NCI-H1694 treated with DMSO at 0.1 percent for 48 hours (cell line): ENCODE measurements at places on chromosomes 16 and 17.

- DNase-seq = no peak
Observed at GRCh38 chr17:4073983-4074830, 68.6 kb downstream of the ZZEF1 start.

GRCh38 chr17:44840936-44841335 lies 6.7 kb upstream of the HIGD1B start:
- no peak for DNase-seq

GRCh38 chr16:72018470-72018869 lies 9.9 kb downstream of the DHODH start:
- DNase-seq = no peak

DNA sequence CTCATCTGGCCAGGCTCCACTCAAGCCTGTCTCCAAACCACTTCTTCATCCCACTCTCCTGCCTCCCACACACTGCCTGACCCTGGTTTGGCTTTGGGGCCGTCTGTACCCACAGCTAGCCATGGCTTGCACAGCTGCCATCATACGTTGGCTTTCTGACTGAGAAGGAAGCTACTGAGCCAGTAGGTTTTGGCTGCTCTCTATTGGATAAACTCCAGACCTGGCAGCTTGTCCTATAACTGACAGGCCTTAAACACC lies 3.9 kb downstream of the MIF4GD start:
- DNase-seq = no peak

GRCh38 chr17:81566461-81567126 lies 14.4 kb upstream of the FAAP100 start:
- peak; percentile 82 for DNase-seq

- no peak for DNase-seq
Observed at GRCh38 chr17:34799751-34800150, 161.5 kb downstream of the CCT6B start.

DNA sequence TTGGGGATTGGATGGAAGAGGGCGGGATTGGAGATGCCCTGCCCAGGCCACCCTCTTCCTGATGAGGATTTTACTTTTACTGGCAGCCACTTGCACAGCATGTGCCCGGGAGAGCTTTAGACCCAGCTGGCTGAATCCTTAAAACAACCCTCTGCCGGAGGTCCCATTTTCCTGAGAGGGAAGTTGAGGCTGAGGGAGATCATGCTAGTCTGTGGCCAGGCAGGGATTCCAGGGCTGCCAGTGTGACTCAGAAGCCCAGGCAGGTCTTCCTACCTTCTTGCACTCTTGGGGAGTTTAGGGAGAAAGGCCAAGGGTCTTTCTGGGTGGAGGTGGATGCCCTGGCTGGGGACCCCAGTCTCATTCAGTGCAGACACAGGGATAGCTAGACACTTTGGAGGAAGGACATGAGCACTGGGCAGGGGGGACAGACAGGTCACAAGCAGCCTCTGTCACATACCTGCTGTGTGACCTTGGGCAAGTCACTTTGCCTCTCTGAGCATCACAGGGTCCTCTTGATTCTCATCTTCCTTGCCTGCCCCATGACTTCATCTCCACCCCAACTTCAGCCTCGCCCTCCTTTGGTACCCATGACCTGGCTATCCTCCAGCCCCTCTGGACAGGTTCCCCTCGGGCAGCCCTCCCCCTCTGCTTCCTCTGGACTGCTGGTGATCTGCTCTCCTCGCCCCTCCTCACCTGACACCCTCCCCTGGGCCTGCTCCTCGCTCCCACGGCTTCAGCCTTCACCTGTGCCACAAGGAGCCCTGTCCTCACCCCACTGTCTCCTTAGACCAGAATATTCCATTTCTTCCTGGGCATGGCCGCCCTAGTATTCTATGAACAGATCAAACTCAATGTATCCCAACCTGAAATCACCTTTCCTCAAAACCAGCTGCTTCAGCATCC lies 11.3 kb upstream of the DCAF7 start:
- DNase-seq = no peak

GRCh38 chr17:77769762-77770161 lies 188.7 kb upstream of the TNRC6C start:
- DNase-seq = no peak

- no peak for DNase-seq
Observed at GRCh38 chr17:63162406-63163157, 196.5 kb downstream of the TANC2 start.

GRCh38 chr16:3872216-3872895 lies 8.2 kb downstream of the CREBBP start:
- no peak for DNase-seq

DNA sequence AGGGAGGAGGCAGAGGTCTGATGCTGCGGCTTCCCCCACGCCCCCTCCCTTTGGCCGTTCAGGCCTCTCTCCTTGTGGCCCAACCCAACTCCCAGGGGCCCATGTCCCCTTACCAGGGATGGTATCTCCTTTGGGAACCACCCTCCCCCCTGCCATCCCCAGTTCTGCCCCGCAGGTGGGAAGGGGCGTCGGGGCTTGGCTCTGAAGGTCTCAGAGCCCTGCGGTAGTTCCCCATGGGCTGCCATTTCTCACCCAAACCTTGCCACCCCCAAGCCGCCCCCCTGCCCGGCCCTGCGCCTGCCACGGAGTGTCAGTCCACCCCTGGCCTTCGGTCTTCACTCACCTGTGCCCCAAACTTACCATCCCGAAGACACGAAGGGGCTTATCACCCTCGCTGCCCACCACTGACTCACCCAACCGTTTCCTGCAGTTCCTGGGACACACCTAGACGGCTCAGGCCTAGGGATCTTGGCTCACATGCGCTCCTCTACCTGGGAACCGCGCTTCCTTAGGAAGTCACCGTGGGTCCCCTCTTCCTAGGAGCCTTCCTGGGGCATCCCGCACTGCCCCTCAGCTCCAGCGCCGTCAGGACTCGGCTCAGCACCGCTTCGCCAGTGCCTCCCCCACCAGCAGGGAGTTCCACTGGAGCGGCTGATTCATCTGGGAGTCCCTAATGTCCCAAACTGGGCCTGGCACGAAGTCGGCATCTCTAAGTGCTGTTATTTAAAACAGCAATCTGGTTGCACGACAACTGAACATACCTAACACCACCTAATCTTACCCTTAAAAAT lies 1.1 kb upstream of the DOC2A start:
- no peak for DNase-seq

- no peak for DNase-seq
Observed at GRCh38 chr17:4176808-4177472, 33.9 kb downstream of the CYB5D2 start.

DNA sequence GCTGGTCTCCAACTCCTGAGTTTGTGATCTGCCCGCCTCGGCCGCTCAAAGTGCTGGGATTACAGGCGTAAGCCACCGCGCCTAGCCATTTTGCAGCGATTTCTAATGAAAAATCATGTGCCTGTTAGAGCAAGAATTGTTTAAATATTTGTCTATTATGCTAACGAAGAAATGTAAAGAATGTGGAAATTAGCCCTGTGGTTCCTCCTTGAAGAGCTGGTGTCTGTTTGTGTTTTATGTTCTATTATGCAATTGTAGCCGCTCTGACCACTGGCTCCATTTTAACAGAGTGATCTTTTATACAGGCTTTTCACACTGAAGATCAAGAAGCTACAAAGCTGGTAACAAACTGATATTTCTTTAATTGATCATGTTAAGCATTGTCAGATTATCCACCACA lies 217.3 kb downstream of the USP22 start:
- DNase-seq = no peak

- no peak for DNase-seq
Observed at GRCh38 chr16:75309899-75310430, 58.5 kb upstream of the BCAR1 start.

- no peak for DNase-seq
Observed at GRCh38 chr16:17775061-17775460, 304.3 kb upstream of the XYLT1 start.

- no peak for DNase-seq
Observed at GRCh38 chr17:37752482-37752881, 7.6 kb upstream of the HNF1B start.

- DNase-seq = no peak
Observed at GRCh38 chr16:29030086-29030840, 45.4 kb downstream of the LAT start.

GRCh38 chr16:57185446-57185944 lies 344 bp downstream of the PSME3IP1 start:
- DNase-seq = peak; percentile 10

- DNase-seq = no peak
Observed at GRCh38 chr16:50736448-50736847, 5.4 kb upstream of the CYLD start.

- DNase-seq = peak; percentile 9
Observed at GRCh38 chr17:17884391-17885357, 47.9 kb upstream of the SREBF1 start.

DNA sequence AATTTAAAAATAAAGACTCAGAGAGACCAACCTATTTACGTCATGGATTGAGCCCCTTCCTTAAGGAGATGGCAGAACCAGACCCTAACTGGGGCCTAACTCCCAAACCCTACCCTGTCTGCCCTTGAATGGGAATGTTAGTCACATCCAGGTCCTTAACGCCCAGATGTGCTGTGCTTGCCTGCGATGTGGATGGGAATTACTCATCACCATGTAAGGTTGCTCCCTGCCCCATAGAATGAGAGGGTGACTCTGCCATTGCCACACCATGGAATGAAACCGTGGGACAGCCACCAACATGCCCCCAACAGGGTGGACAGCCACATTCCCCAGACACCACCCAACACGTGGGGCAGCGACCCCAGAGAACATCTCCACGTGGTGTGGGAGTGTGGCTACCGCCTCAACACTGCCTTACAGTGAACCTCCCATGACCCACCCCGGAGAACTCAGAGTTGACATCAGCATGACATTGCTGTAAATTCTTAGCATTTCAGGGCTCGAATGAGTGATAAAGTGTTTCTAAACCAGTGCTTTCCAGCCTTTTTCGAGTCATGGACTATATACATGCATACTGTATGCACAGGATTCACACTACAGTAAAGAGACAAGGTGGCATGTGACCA lies 31.8 kb downstream of the SCNN1B start:
- DNase-seq = no peak

GRCh38 chr16:15605839-15606517 lies 37.0 kb downstream of the MARF1 start:
- DNase-seq = no peak

- DNase-seq = no peak
Observed at GRCh38 chr16:85327731-85328675, 215.7 kb upstream of the CIBAR2 start.

GRCh38 chr17:3735515-3735914 lies 11.8 kb downstream of the HASPIN start:
- no peak for DNase-seq

DNA sequence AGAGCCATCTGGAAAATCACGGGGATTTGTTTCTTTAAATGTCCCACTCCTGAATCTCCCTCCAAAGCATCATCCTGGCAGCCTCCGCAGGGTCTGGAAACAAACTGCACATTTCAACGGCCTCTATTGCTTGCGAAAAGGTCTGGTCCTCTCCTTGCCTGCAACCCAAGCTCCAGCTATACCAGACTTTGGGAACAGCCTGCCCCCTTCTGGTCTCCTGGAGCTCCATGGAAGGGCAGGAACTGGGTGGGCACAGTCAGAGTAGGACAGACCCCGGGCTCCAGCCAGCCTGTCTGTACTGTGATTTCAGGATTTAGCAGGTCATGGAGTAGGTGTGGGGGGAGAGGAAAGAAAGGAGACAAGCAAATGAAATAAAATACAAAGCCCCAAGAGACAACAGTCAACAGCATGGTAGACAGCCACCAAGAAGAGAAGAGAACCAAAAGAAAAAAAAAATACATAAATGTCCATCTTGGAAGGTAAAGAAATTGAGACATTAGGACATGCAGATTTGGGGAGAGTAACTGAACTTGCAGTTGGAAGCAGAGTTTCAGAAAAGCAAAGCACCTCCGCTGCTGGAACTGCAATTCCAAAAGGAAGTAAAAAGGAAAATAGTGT lies 2.7 kb downstream of the XYLT1 start:
- peak; percentile 67 for DNase-seq

DNA sequence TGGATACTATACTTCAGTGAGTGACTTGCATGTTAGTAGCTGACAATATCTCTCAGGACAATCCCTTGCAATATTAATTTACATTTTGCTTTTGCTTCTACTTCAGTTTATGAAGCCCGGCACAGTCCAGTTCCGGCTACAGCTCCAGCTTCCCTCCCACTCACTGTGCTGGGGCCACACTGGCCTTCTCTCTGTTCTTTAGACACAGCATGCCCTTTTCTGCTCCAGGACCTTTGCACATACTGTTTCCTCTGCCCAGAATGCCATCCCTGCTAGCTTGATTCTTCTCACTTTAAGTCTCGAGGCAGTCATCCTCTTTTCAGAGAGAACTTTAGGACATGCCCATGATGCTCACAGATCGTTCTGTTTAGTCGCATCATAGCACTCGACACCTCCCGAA lies 25.5 kb upstream of the LRRC75A start:
- no peak for DNase-seq

DNA sequence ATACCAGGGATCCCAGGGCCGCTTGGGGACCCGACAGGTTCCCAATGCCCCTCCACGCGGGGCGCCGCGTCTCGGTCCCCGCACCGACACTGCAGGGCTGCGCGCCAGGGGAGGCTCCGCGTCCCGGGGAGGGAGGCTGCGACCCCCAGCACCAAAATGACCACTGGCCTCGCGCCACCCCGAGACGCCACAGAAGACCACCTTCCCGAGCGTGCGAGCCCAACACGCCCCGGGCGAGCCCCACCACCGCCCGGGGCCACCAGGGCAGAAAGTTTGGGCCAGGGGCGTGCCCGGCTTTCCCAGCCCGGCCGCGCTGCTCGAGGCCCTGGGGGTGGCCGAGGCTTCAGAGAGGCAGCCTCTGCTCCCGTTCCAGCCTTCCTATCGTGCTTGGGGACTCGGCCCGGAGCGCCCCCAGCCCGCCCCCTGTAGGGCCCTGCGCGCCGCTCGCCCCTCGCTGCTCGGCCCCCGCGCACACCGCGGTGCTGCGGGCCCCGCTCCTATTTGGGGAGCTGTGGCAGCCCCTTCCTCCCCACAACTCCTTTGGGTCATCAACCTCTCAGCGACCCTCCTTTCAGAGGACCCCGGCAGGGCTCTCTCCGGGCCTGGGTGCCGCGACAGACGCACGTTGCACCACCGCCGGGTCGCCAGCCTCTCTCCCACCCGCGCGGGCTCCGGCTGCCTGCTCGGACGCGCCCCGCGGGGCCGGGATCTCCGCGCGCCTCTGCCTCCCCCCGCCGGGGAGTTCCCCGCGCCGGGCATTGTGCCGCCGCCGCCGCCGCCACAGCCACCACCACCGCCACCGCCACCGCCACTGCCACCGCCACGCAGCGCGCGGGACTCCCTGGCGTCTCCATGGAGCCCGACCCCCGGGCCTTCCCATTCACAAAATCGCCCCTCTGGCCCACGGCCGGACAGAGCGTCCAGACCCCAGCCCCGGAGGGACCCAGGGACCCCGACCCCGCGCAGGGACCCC lies 892 bp downstream of the RBFOX3 start:
- DNase-seq = no peak

GRCh38 chr17:37823996-37824395 lies 79.1 kb upstream of the HNF1B start:
- DNase-seq = no peak
